ENCODE measurements at places on chromosomes 2 and 18.
A peak's percentile ranks its signal among the peaks of the same experiment; 100 is the strongest.

DNA sequence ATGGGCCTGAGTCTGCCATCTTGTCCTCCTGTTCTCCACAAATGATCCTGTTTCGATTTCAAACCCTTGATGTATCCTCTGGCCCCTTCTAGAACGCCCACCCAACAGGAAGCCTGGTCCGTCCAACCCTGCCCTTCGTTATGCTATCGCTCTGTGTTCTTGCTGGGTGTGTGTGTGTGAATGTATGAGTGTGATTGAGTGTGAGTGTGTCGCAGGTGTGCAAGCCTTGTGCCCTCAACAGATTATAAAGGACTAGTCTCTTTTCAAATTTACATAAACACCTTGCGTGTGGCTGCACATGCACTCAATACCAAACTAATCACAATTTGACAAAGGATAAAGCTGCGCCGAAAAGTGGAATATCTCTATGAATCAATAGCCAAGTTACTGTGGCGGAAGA lies 149.5 kb upstream of the SALL3 start:
- DNase-seq = no peak

DNA sequence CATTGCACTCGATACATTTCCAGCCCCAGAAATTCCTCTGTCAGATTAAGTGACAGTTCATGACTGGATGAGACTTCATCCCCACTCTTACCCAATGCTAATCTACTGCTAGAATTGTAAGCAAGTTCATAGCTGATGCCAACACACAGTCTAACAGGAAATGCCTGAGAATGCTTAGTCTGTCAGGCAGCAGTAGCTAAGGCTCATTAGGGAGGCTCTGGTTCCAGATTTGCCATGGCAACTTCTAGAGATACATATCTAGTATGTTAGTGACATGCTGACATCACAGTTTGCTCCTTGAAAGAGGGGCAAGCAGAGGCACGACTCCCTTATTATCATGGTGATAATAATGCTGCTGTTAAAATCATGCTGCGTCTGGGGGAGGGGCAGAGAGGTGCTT lies 198.4 kb downstream of the RBM43 start:
- peak; percentile 75 for DNase-seq

GRCh38 chr2:7015007-7015950 lies 98.1 kb downstream of the RNF144A start:
- no peak for DNase-seq

DNA sequence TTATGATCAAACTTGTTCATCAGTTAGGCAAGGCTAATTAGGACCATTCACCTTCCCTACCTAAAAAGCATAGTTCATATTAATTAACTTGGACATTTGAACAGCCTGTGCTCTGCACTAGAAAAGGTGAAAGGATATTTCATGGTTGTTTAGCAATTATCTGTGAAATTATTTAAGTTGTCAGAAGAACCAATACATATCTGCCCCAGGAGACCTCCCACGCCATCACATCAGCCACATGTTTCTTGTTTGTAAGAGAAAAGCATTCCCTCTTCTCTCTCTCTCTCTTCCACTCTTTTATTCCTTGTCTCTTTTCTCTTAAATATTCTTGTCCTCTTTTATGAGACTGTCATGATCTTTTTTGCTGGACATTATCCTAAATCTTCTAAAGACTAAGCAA lies 282.0 kb upstream of the RND3 start:
- DNase-seq = no peak

DNA sequence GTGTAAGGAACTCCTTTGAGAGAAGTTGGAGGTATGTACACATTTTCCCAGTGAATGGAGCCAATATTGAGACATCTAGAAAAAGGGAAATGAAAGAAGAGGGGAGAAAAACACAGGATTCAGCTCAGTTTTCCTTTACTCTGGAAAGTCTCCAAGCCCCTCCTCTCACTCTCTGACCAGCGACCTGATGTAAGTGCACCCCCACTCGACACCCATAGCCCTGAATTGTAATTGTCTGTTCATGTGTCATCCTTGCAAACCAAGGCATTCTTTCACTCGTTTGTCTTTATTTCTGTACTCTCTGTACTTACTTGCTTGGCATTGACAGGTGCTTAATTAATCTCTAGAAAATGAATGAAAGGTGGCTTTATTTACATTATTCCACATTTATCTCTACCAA lies 55.7 kb upstream of the CTAGE1 start:
- no peak for DNase-seq

- no peak for DNase-seq
Measured at GRCh38 chr18:73331212-73331772, 463.5 kb upstream of the NETO1 start.

GRCh38 chr2:236728916-236729670 lies 159.5 kb downstream of the ACKR3 start:
- no peak for DNase-seq

DNA sequence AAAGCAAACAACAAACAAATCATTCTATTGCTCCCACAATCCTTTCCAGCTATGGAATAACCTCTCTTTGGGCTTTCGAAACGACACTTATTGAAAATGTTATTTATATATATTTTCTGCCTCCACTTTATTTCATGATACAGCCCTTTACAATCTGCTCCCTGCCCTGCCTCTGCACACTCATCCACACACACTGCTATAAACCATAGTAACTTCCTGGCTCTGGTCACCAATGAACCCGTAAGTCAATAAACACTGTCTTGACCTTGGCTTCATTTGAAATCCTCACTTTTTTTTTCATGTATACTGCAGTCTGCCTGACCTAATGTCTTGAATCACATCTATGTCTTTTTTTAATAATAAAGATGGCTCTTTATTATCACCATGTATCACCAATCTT lies 161.5 kb downstream of the SLC39A10 start:
- peak; percentile 90 for DNase-seq

DNA sequence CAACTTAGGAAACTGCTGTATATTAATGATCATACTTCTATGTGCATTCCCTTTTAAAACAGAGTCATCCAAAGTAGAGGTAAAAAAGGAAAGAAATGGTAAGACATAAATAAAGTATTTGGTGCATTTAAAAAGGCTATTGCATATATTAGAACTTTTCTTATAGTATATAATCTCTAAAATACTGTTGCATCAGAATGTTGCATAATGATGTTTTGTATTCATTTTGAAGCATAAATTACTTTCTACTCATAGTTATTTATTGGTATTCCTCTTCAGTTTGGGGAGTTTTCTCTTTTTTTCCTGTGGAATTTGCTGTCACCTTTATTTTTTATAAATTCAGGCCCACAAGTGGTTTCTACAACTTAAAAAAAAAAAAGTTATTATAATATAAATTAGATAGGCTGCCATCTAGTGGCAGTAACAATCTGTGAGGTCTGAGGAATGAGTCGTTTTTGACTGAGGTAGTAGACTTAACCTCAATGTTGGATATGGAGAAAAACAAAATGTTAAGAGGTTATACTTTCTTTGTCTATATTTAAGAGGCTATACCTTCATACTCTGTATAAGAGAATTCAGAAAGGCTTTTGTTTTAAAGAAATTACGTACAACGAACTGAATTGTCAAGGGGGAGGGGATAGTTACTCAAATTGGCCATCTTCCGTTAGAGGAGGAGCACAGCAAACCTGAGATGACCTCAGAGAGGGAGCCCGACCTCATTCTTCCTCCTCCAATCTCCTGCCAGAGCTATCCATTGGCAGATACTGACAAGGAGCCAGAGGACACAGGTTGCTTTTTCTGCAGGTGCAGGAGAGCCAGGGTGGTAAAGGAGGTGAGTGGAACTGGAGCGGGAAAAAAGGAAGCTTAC lies 23.8 kb downstream of the ANKAR start:
- DNase-seq = peak; percentile 48

DNA sequence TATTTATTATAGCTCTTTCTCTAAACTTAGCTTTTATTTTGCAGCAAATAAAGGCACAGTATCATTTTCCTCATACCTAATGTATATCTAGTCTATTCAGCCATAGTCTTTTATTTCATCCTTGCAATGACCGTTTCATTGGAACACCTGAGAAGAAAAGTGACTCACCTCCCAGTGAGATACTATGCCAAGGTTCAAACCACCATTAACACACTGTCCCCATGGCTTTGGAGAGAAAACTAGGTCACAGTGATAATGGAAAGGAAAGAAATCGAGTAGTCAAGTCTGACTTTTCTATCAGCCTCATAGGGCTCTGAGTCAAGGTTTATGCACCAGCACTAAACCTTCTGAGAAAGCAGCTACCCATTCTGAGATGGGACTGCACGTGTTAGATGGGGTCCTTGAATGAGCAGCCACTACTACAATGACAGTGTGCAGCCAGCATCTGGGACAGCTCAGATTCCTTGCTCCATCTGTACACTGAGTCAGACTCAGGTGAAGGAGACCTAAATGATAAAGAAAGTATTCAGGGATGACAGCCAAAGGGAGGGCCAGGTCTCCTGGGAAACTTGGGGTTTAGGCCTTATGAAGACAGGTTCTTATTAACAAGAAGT lies 971.1 kb upstream of the ACVR2A start:
- DNase-seq = no peak

DNA sequence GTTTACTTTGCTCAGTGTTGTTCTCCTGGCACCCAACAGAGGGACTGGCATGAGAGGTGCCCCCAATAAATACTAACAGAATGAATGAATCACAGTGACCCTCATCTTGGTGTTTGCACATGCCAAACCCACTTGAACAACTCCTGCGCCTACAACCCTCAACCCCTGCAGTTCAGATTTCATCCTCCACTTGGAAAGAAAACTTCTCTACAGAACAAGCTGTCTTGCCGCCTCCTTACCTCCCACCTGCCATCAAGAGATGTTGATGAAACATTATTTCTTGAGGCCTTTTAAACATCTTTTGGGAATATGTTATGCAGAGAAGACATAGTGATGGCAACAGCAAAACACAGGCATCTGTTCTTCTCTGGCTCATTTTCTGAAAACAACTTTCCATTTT lies 216.0 kb upstream of the SH3BP4 start:
- DNase-seq = no peak

GRCh38 chr2:83058683-83059082 lies 1400.4 kb downstream of the SUCLG1 start:
- no peak for DNase-seq

GRCh38 chr18:13401404-13401803 lies 182.8 kb downstream of the LDLRAD4 start:
- no peak for DNase-seq

DNA sequence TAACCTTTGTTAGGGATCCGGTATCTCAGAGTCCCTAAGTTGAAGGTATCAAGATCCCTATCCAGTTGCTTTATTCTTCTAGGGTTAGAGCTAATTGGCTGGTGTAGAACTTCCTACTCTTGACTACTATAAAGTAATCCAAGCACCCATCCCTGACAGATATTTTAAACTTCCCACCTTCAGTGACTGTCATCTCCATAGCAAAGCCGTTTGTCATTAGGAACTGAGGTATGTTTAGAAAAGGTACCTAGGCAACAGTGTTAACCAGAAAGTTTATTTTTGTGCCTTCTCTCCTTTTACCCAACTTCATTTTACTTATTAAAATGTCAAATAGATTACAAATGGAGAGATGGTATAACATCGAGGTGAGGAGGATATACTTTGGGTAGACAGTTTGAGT lies 4.5 kb downstream of the FAM117B start:
- no peak for DNase-seq

DNA sequence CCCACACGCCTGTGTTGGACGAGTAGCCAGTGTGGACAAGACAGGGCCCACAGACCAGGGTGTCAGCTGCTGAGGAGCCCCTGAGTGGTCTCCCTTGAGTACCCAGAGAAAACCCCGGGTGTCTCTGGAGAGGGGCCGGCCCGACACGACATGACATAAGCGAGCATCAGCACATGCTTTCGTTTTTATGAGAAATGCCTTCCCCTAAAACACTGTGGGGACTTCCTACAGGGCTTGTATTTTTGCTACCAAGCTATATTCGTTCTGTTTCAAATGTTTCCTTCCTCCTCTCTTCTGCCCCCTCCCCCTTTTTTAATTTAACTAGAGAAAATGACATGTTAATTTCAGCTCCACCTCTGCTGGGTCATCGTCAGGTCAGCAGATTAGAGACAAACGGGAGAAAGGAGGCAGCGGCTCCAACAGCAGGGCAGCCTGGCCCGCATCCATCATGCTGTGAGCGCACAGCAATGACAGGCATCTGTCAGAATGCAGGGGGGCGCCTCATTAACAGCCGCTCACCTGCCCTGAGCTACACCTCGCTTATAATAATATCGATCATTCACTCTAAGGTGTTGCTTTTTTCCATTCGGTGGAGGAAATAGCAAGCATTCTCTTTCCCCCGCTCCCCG lies 286.2 kb downstream of the ZNF516 start:
- DNase-seq = no peak

- DNase-seq = peak; percentile 52
Measured at GRCh38 chr18:2411381-2411960, 159.8 kb downstream of the METTL4 start.

GRCh38 chr2:173370198-173370597 lies 15.5 kb downstream of the CDCA7 start:
- no peak for DNase-seq

DNA sequence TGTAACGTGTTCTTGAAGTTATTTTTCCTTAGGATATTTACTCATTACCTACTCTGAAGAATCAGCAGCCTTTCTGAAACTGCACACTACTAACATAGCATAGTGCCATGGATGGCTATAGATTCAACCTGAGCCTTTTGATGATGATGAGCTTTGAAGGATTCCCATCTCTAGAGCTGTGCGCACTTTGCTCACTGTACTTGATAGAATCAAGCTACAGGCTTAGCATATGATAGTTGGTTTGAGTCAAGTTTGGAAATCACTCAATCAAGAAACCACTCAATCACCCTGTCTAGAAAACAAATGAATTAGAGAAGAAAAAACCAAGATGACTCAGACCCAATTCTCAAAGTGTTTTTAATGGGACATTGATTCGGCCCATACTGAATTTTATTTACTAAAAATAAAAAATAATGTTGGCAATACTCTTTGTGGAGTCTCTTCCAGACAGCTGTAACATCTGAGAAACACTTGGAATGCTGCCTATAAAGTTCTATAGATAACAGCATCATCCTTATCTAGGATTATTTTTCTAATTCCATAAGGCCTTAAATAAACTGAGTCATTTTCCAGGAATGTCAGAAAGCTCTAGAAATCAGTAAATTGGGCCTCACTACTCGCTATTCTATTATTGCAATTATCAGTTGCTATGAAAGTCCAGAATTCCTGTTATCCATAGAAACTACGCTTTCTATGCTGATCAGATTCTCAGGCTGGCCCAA lies 259.0 kb upstream of the ERBB4 start:
- DNase-seq = peak; percentile 56
